ENCODE measurements at places on chromosomes 16 and 17. TPM values are rescaled to one million over a fixed set of nuclear protein-coding genes. Genes with fewer than 3 reads are reported as not detected.

DNA sequence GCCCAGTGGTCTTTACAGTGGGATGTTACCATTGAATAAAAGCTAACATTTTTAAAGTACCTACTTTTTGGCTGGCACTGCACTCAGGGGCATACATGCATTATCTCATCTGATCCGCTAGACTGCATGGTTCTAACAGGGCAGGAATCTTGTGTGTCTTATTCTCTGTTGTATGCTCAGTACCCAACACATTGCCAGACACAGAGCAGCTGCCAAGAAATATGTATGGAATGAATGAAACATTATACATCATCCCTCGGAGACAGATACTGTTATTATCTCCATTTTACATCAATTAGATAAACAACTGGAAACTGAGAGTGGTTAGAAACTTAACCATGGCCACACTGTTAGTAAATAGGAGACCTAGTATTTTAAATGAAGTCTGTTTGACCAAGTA is 74.1 kb upstream of the CDH11 start:
- no peak for DNase-seq

- no peak for DNase-seq
These were observed 44.1 kb downstream of the MRC2 start for GRCh38 chr17:62671553-62671952.

DNA sequence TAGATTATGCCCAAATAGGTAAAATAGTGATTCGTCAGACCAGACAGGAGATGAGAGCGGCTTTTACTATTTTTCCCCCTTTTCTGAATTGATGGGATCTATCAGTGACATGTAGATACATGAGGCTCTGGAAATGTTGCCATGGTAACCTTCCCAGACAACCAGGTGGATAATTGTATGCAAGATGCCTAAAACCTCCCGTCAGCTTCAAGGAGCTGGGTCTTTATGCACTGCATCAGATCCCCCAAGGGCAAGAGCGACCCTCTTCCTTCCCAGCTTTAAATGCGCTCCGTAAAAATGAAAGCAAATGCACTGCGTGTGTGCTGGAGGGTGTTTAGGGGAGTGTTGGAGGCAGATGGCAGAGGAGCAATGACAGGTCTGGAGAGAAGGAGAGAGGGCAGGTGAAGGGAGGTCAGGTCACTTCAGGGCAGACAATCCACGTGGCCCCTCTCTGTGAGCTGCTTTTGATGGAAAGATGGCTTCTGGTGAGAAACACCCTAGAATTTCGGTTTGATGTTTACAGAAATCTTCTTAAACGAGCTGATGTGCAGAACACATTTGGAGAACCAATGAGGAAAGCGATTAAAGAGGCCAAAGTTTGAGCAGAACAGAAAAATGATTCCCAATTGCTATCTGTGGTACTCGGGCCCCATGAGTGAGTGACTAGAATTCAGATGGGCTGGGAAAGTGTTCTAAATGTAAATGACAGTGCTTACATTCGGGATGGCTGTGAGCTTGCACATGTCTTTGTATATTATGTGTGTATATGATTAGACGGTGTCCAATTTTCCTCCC is 461.7 kb upstream of the HSBP1 start:
- DNase-seq, result no peak

GRCh38 chr17:7835814-7836595 is 2.0 kb downstream of the KDM6B start:
- peak; percentile 40 for DNase-seq

DNA sequence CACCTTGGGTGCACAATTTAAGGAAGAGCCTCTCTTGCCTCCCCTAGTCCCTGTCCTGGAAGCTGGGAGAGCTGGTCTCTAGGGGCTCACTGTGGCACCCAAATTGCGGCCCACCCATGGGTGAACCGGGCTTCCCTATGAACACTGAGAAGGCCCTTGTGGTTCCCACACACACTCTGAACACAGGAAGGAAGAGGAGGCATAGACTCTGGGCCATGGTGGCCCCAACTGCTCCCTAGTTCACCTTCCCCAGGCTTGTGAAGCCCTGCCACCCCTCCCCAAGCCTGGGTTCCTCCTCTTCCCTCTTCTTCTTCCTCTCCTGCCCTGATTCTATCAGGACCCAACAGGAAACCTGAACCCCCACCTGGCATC is 10.5 kb downstream of the SREBF1 start:
- no peak for DNase-seq

GRCh38 chr16:89368604-89369249 is 121.6 kb downstream of the ANKRD11 start:
- DNase-seq, result no peak

SLFN12 gene
- total RNA-seq, result 4.1 TPM

LRRC46 gene
- not detected for total RNA-seq

All from occipital lobe (tissue), 3 donors.